ENCODE measurements at places on chromosomes 11 and 22.

DNA sequence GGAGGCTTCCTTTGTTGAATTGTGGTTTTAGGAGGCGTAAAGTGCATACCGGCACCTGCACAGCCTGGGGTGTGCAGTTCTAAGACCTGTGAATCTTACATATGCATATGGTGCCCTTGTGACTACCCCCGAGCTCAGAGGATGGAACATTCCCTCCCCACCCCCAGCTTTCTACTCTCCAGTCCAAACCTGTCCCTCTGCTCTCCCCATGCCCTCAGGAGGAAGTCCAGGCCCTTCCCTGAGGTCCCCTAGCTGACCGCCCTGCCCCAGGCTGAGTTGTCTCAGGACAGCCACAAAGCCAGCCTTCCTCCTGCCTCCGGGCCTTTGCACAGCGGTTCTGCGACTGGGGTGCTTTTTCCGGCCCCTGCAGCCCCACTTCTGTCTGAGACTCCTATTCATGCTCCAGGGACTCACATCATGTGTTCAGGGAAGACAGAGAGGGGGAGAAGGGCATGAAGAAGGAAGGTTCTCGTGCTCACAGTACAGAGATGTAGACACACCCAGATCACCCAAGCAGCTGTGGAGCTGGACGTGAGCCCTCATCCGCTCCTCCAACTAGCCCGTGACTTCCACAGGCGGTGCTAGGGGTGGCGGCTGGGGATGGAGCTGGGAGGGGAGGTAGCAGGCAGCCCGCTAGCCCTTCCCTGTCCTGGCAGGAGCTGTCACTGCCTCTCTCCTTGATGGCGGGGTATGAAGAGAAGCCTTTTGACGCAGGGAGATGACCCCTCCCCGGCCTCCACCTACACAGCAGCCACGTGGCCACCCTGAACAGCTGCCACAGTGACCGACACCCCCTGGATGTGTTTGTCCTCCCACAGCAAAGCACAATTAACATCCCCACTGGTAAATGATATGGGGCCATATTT lies 50.8 kb downstream of the FLRT1 start:
- DNase-seq, result peak; percentile 50

DNA sequence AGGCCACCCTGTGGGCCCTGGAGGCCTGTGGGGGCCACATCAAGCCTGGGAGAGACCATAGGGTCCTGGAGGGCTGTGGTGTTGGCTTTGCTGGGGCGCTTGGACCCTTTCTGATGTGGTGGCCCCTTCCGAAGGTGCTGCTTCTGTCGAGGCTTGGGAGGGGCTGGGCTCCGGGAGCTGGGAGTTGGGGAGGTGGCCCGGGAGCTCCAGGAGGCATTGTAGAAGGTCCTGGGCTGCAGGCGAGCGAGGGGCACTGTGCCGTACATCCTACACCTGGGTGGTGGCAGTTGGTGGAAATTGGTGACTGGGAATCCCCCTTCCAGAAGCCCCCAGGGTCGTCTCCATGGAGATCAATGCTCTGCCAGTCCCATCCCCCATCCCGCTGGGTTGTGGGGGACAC lies 2.6 kb downstream of the PLA2G3 start:
- no peak for DNase-seq

DNA sequence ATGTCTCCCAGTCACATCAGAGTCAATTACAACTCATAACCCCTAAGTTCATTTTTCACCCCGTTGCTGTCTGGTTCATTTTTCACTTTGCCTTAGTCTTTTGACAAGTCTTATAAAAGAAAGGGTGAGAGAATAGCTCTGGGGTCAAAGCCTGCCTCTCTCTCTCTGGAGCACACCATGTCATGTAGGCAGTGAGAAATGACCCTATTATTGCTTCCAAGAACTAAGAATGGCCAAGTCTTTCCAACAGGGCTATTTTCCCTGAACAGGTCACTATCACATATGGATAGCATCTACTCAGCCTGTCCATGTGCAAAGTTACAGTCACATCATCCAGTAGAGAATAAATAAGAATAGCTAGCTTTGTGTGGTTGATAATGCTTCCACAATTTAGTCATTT lies 655.5 kb upstream of the LRRC4C start:
- DNase-seq, result no peak

GRCh38 chr11:64916040-64916774 lies 802 bp downstream of the ATG2A start:
- peak; percentile 36 for DNase-seq

GRCh38 chr11:64443001-64443400 lies 84.0 kb downstream of the RPS6KA4 start:
- no peak for DNase-seq

GRCh38 chr11:87603887-87604286 lies 566.2 kb downstream of the TMEM135 start:
- DNase-seq, result no peak

DNA sequence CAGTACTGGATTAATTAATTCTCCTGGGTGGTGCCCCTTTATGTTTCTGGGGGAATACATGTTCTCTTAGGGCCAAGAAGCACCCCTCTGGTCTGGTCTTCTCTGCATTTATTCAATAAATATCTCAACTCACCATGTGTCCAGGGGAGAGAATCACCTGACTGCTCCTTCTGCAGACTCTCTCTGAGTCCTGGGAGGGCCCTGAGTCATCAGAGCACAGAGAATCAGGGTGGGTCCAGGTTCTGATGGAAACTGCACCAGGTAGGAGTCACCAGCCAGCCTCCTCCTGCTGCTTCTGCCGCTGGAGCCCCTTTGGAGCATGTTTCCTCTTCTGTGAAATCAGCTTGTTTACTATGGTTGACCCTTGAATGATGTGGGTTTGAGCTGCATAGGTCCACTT lies 107.7 kb upstream of the PLET1 start:
- no peak for DNase-seq

DNA sequence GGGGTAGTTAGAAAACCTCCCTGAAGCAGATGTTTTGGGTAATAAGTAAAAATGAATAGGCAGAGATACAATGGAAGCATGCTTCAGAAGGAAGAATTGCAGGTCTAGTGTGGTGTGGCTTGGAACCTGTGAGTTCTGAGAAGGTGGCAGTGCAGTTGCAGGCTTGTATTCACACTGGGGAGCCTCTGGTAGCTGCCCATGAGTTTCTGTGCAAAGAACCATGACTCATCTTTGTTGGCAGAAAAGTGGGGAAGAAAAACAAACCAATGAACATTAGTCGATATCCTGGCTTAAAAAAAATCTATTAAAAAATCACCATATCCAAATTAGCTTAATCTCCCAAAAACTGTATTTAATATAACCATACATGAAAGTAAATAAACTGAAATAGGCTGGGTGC lies 232.6 kb downstream of the FAT3 start:
- DNase-seq, result no peak

- DNase-seq, result no peak
Measured at GRCh38 chr22:29693671-29694070, 26.1 kb upstream of the CABP7 start.

GRCh38 chr11:90556606-90557005 lies 333.8 kb upstream of the CHORDC1 start:
- peak; percentile 29 for DNase-seq
